ENCODE measurements at places on chromosomes 1 and 21.

DNA sequence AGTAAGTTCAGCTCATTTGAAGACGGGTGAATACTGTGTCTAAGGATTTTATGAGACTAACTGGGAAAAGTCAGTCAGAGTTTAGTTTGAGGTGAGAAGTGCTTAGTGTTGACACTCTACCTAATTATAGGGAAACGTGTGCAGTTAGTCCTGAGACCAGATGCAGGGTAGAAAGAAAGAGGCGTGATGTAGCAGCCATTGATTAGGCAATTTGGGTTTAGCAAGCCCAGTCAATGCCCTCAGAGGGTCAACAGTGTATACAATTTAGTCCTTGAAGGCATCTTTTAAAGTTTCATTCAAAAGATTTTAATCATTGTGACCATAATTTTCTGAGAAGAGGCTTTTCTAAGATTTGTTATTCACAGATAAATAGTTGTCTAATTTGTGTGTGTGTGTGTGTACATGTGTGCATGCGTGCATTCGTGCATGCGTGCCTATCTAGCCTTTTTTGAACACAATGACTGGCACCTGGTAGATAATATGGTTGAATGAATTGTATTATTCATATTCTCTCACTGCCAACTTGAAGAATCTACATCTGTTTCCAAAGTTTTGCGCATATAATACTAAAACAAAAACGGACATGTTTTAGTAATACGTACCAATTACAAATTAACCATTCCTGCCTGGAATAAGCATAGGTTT, 332.9 kb downstream of the SRGAP2C start:
- no peak for DNase-seq

GRCh38 chr1:50422675-50422945, 633 bp downstream of the DMRTA2 start:
- DNase-seq: no peak

DNA sequence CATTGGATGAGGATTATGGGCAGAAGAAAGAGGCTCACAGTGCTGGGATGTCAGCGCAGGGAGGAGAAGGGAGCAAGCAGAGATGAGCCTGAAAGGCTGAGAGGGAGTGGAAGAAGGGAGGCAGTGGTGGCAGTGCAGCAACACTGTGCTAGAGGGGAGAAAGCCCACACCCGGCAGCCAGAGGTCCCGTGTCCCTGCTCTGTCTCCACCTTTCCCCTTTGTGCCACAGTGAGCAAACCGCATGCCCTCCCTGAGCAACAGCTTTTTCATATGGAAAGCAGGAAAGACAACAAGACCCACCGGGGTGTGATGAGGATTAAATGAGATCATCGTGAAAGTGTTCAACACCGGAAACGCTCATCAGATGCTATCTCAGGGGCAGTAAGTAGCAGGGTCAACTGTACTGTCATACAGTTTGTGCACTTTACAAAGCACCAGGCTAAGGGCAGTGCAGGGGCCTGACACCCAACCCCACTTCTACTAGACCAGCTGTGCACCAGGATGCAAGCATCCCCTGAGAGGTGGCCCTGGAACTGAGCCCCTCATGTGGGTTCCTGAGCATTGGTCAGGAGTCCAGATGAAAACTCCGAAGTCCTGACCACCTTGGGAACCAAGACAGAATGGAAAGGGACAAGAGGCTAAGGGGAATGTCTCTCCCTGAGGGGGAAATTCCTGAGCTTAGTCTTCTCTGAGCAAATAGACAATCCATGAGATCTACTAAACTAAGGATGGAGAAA, 9.1 kb downstream of the NHLH1 start:
- peak; percentile 84 for DNase-seq

DNA sequence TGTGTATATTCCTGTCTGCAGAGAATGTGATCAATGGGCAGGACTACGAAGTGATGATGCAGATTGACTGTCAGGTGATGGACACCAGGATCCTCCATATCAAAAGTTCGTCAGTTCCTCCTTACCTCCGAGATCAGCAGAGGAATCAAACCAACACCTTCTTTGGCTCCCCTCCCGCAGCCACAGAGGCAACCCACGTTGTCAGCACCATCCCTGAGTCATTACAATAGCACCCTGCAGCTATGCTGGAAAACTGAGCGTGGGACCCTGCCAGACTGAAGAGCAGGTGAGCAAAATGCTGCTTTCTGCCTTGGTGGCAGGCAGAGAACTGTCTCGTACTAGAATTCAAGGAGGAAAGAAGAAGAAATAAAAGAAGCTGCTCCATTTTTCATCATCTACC, 65.2 kb downstream of the OLFML2B start:
- peak; percentile 70 for DNase-seq

DNA sequence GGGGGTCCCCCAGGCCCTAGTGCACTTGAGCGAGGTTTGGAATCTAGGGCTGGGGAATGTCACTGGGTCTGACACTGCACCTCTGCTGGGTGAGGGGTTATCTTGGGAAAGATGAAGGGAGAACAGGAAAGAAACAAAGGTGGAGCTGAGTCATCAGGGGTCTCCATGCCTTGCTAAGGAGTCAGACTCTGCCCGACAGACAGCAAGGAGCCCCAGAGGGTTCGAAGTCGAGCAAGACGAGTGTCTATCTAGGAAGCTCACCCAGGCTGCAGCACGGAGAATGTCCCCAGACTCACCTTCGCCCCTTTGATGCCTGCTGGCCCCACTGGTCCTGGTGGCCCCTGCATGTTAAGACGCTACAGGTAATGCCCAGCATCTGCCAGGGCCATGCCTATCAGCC, 18.0 kb downstream of the COL16A1 start:
- no peak for DNase-seq

DNA sequence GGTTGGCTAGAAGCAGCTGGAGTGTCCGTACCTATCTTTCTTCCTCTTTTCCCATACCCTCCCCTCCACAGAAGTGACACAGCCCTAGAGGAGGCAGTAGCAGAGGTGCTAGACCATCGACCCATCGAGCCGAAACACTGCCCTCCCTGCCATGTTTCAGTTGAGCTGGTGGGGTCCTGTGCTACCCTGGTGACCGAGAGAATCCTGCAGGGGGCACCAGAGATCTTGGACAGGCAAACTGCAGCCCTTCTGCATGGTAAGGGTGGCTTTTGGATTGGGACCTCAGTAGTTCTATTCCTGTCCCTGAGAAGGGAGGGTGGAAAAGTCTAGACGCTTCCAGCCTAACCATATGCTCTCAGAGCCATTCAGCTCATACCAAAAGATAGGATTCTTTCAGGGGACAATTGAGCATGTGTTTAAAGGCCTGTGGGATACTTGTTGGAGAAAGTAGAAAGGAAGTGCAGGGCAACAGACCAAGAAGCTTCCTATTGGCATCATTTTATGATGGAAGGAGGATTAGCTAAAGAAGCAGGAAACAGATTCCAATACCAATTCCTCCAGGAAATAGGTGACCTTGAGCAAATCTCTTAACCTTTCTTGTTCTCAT, 11.7 kb upstream of the BNIPL start:
- DNase-seq: peak; percentile 63

GRCh38 chr1:202659974-202660373, 50.3 kb downstream of the SYT2 start:
- no peak for DNase-seq

DNA sequence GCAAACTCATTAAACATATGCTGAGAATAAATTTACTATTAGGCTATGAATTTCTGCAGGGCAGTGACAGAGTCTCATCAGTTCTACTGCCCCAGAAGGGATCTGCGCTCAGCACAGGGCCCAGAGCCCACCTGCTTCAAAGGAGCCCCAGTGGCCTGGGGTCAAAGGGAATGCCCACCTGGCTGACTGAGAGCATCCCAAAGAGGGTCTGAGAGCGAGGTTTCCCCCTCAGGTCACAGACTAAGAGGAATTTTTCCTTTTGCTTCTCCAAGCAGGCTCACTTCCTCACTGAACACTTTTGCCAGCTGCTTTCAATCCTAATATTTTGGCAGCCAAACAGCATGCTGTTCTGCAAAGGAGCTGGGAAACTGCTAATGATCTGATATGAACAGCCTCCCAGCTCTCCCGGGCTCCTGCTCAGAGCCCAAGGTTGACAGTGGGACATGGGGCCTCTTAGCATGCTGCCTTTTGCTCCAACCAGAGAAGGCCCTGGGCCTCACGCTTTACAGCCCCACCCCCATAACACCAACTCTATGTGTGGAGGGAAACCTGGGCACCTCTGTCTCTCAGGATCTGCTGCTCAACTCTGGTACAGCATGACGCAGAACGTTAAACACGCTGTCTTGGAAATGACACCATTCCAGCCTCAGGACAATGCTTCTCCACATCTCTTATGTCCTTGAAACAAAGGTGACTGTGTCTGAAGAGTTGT, 70.7 kb upstream of the SYT6 start:
- no peak for DNase-seq

- DNase-seq: no peak
These were observed 10.3 kb upstream of the SLC45A1 start for GRCh38 chr1:8307628-8308027.

GRCh38 chr1:40197656-40198055, 36.5 kb downstream of the RLF start:
- no peak for DNase-seq

DNA sequence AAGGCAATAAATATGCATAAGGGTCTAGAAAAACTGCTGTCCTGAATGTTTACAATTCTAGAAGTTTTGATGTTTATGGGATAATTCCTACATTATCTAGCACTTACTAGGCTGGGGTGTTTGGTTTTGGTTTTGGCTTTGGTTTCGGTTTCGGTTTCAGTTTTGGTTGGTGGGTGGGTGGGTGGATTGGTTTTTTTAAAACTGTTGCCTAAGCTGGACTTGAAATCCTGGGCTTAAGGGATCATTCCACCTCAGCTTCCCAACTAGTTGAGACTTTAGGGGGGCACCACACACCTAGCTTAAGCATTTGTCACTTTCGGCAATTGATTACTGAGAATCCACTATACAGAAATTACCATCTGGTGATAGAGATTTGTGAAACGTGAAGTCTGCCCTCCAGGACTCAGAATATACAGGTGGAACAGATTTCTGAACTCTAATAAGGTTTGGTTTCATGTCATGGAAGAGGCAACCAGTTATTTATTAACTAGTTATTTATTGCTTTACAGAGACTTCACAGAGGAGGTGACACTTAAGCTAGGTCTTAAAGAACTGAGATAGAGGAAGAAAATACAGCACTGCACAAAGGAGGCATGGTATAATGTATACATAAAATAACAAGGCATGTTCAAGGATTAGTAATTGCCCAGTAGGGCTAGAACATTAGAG, 69.6 kb downstream of the PIK3R3 start:
- DNase-seq: peak; percentile 28

- DNase-seq: no peak
These were observed 47.8 kb upstream of the KANK4 start for GRCh38 chr1:62367005-62367557.

DNA sequence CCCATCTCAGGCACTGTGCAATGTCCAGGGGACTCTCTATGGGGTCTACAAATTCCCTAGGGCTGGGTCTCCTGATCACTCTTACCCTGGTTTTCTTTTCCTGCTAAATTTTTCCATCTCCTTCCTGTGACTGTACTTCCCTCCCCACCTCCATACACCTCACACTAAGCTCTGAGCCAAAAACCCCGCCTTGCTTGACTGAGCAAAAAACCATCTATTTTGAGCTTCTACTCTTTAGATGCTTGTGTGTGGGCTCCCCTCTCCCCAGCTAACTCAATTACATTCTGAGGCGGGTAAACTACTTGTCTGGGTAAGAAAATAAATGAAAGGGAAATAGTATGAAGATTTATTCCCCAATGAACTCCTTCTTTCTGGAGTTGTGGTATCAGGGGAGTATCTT, 187.9 kb downstream of the PTPRU start:
- no peak for DNase-seq

- no peak for DNase-seq
These were observed 3.0 kb upstream of the C1orf159 start for GRCh38 chr1:1118876-1119220.

Data from EL (cell line).